Type B pancreatic cell (in vitro differentiated cells): ENCODE measurements at places on chromosomes 1 and 21.

- DNase-seq: peak; percentile 79
These were observed 6.6 kb downstream of the HEYL start for GRCh38 chr1:39632682-39633417.

- peak; percentile 95 for DNase-seq
These were observed at the start of gene SSU72 for GRCh38 chr1:1574721-1575537. Gene SSU72 (minus strand): TSS chr1:1574863. CDS start chr1:1574557, 306 bp downstream.

- DNase-seq: no peak
These were observed 13.3 kb upstream of the SAMD11 start for GRCh38 chr1:910311-910880.

DNA sequence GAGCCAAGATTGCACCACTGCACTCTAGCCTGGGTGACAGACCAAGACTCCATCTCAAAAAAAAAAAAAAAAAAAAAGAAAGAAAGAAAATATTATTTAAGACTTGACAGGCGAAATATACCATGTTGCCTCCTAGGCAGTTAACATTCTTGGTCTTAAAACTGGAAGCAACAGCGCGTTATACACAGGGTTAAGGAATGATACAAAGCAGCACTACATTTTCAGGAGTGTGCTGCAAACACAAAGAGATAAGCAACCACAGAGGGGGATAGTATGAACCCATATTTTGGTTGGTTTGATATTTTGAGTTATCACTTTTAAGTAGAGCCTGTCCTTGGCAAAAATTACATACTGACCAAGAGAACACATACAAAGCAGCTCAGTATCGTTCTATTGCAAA lies 25.1 kb downstream of the USP24 start:
- no peak for DNase-seq

DNA sequence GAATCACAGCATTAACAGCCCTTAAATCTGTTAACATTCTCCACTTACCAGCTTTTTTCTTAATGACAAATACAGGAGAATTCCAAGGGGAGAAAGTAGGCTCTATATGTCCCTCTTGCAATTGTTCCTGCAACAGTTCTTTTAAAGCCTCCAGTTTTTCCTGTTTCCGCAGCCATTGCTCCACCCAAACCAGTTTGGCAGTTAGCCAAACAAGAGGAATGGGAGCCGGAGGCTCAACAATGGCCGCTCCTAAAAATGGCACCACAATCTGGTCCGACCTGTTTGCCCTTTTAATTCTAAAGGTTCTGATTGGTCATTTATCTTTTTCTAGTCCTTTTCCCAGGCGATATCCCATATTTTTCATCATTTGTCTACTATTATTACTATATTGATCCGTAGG lies 14.0 kb upstream of the L1TD1 start:
- no peak for DNase-seq

- DNase-seq: no peak
These were observed 1.2 kb upstream of the LUZP1 start for GRCh38 chr1:23169727-23170335.

DNA sequence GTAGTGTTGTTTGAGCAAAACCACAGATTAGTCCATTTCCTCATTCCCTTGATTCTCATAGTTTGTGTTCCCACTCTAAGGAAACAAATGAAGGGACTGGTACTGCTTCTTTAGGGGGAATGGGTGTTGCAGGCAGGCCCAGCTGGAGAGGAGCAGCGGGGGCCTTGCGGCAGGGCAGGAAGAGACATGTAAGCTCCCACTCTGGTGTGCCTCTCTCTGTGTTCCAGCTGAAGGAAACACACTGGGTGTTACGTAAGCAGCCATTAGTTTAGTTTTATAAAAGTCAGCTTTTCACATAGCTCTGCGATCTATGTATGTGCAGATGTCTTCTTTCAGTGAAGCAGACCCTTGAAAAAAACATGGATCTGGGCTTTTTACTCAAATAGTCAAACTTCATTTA lies 99.5 kb downstream of the CACHD1 start:
- DNase-seq: no peak

GRCh38 chr1:151846686-151847237 lies 6.8 kb downstream of the THEM5 start:
- DNase-seq: no peak

- no peak for DNase-seq
These were observed 17.4 kb downstream of the CELA3A start for GRCh38 chr1:22018583-22019559.

- DNase-seq: no peak
These were observed 65.1 kb downstream of the C1orf87 start for GRCh38 chr1:60008500-60008899.

DNA sequence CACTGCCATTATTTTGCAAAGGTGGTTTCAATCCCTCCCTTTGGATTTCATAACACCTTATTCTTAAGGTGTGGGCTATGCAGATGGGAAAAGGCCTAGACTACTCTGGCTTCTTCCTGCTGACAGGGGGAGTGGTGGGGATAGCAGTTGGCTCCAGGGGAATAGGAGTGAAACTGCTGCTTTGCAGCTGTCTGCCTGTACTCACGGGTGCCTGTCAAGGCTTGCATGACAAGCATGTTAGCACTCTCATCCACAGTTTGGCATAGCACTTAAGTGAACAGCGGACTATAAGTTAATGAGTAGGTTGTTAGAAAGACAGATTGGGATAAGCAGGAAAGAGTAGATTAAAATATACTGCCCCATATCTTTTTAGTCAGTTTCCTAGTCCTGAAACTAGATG lies 287.5 kb upstream of the DAB1 start:
- DNase-seq: no peak

DNA sequence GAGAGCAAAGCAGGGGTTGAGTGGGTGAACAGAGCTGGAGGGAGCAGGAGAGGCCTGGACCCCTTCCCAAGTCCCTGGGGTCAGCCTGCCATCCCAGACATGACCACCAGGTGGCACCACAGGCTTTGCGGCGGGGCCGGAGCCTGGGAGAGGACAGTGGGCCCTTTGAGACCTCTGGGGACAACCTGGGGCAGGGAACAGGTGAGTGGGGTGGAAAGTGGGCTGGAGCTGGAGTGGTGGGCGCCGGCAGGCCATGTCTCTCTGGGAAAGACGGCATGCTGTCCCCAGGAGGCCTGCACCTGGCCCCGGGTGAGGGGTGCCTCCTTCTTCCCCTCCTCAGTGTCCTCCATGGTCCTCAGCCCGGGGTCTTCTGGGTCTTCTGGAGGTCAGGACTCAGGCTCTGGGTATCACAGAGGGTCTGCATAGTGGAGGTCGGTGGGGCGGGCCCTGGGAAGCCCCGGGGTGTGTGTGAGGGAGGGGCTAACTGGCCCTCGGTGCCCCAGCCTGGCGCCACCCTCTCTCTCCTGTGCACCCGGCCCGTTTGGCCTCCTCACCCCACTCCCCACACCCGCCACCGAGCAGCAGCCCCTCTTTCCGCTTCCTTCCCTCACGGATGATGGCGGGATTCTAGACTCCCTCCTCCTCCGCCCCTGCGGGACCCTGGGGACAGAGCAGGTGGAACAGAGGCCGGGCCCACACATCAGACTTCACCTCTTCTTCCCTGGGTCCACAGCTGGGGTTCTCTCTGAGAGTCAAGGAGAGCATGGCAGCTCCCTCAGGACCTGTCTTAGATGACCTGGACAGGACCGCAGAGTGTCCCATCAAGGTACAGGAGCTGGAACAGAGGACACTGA lies 28.5 kb upstream of the PKP1 start:
- DNase-seq: peak; percentile 90

- DNase-seq: no peak
These were observed 58.9 kb upstream of the GNG4 start for GRCh38 chr1:235708390-235708962.

- DNase-seq: no peak
These were observed 43.3 kb upstream of the DIRAS3 start for GRCh38 chr1:68093737-68094136.

- no peak for DNase-seq
These were observed 48.0 kb downstream of the LYST start for GRCh38 chr1:235818632-235819136.

GRCh38 chr1:156160743-156161171 lies 7.4 kb downstream of the SEMA4A start:
- DNase-seq: peak; percentile 80

DNA sequence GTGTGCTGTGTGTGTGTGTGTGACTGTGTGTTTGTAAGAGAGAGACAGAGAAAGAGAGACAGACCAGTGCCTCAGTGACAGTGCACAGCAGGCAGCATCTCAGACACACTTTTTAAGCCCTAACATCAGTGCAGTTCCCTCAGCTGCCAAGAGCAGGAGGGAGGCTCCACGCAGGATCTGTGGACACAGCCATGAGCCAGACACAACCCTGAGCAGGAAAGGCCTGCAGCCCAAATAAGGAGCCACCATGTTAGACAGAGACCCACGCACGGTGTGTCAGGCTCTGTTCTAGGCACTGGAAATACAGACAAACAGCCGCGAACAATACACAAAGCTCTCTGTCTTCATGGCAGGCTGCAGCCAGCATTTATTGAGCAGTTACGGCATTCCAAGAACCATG lies 445.5 kb downstream of the MATN1 start:
- DNase-seq: peak; percentile 31

DNA sequence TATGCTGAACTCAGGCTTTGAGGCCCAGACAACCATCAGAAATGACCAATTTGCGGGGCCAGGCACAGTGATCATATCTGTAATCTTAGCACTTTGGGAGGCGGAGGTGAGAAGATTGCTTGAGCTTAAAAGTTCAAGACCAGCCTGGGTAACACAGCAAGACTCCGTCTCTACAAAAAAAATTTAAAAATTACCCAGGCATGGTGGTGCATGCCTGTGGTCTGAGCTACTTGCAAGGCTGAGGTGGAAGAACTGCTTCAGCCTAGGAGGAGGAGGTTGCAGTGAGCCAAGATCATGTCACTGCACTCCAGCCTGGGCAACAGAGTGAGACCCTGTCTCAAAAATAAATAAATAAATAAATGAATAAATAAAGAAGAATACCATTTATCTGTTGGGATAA lies 156.5 kb downstream of the EIF4G3 start:
- no peak for DNase-seq

GRCh38 chr1:202580619-202581018 lies 129.6 kb downstream of the SYT2 start:
- no peak for DNase-seq

- no peak for DNase-seq
These were observed 2.0 kb downstream of the FCER1G start for GRCh38 chr1:161216945-161217712.

DNA sequence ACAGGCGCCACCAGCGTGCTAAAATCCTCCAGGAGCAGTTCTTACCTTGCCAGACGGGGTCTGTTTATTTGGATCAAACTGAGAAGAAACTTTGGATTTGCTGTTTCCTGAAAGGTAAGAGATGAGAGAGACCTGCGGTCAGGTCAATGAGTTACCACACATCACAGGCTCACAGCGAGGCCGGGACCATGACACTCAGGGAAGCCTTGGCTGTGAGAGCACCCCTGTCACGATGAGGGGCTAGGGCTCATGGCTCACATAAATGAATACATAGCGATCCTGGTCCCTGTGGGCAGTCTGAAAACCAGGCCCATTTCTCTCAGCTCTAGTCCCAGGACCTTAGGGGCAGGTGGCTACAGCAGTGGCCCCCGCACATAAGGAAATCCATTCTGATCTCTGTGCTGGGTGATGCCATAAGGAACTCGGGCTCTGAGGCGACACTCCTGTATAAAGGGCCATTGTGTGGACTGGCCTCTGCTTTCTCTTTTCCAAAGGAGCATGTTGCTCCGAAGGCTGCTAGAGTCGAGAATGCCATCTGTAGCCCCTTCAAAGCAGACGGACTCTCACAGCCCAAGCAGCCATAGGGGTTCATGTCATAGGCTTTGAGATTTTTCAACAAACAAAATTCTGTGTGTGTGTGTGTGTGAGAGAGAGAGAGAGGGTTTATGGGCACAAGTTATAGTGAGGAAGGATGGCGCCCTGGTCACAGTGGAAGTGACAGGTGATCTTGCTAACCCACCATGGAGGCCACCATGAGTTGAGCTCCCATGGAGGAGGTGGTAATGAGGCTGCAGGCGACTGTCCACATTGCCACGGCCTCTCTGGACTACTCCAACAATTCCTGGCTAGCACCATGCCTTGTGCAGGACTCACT lies 9.0 kb upstream of the SRM start:
- no peak for DNase-seq

GRCh38 chr21:28138272-28138671 lies 854.4 kb downstream of the LTN1 start:
- DNase-seq: no peak

GRCh38 chr1:209241487-209241886 lies 342.0 kb upstream of the CAMK1G start:
- DNase-seq: no peak

DNA sequence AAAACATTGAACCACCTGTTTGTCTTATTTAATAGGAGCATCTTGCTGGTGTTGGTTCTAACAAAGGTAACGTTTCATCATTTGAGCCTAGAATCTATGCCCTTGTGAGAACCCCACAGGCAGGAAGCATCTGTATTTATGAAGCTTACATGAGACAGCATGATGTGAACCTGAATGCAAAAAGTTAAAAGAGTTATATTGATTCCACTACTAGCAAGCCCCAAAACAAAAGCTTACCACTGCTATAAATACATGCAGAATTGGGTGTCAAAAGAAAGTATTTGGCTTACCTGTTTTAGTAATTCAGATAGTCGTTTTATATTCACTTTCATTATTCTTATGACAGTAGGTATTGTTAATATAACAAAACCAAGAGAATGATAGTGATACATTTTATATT lies 301.2 kb upstream of the ADGRL2 start:
- no peak for DNase-seq

GRCh38 chr1:5685446-5686040 lies 306.7 kb downstream of the NPHP4 start:
- no peak for DNase-seq

- DNase-seq: no peak
These were observed 52.0 kb downstream of the PRDX6 start for GRCh38 chr1:173529106-173529505.

DNA sequence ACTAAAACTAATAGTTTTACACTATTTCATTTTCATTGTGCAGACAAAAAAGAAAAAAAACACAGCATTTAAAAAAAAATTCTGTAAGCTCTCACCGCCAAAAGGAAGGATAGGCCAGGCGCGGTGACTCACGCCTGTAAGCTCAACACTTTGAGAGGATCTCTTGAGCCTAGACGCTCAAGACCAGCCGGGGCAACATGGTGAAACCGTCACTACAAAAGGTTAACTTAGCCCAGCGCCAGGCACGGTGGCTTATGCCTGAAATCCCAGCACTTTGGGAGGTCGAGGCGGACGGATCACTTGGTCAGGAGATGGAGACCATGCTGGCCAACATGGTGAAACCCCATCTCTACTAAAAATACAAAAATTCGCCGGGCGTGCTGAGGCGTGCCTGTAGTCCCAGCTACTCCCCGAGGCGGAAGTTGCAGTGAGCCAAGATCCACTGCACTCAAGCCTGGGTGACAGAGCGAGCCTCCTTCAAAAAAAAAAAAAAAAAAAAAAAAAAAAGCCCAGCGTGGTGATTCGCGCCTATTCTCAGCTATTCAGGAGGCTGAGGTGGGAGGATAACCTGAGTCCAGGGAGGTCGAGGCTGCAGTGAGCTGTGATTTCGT lies 14.3 kb upstream of the SPEN start:
- no peak for DNase-seq

DNA sequence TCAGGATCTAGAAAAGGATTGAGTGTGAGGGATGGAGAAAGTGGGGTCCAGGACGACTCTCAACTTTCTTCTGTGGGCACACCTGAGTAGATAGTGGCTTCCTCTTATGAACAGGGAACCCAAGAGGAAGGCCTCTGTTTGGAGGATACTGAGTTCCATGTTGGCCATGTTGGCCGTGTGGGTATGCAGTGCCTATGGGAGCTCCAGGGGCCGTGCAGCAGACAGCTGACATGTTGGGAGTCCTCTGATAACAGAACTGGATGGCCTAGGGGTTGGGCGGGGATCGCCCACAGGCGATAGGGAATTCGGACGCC lies 43.0 kb downstream of the TMEM53 start:
- DNase-seq: no peak

GRCh38 chr1:6515771-6516170 lies 24.3 kb upstream of the PLEKHG5 start:
- DNase-seq: no peak
